NCI-H2227 treated with DMSO at 0.1 percent for 48 hours (cell line): ENCODE measurements at places on chromosomes 13 and 19.

GRCh38 chr13:107767119-107767518 lies 448.2 kb downstream of the LIG4 start:
- DNase-seq, result no peak

GRCh38 chr13:40271271-40271885 lies 395.1 kb downstream of the FOXO1 start:
- DNase-seq, result no peak

- DNase-seq, result no peak
Measured at GRCh38 chr19:54282686-54283470, 2.0 kb upstream of the LILRB2 start.

DNA sequence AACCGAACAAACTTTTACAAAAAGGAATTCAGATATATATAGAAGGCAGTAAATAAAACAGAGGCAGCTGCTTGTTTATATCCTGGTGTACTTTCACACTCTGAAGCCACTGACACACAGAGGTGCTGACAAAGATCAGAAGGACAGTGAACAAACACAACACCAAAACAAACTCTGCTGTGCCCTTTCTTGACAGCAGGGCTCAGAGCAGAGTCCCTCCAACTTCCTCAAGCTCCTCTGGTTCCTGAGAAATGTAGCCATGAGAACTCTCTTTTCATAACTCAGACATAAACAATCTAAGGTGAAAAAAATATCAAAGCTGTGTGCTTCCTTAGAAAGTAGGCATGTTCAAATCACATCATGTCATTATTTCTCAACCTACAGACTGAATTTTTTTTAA lies 1052.8 kb upstream of the SPRY2 start:
- DNase-seq, result no peak

DNA sequence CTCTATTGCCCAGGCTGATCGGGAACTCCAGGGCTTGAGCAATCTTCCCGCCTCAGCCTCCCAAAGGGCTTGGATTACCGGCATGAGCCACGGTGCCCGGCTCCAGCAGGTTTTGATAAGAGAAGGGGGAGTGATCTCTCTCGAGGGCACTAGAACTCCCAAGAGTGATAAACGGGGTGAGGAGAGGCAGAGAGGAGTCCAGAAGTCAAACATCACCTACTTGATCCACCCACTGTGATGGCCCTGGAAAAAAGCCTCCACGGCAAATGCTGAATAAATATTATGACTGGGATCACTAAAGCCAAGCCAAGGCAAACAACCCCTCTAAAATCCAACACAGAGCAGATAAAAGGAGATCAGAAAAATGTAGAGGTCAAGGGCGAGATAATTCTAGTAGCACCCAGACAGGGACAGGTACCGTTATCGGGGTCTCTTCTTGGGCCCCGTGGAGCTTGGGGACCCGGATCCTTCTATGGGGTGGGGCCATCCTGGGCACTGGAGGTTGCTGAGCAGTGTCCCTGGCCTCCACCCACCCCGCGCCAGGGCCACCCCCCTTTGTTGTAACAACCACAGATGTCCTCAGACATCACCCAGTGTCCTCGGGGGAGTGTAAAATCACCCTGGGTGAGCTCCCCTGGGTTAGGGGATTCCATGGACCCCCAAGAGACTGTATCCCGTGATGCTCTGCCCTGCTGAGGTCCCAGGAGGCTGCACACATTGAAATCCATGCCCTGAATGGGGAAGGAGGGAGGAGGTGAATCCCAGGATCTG lies 3.7 kb upstream of the CREB3L3 start:
- DNase-seq, result no peak

- no peak for DNase-seq
Measured at GRCh38 chr13:92825938-92826596, 400.5 kb upstream of the GPC6 start.

DNA sequence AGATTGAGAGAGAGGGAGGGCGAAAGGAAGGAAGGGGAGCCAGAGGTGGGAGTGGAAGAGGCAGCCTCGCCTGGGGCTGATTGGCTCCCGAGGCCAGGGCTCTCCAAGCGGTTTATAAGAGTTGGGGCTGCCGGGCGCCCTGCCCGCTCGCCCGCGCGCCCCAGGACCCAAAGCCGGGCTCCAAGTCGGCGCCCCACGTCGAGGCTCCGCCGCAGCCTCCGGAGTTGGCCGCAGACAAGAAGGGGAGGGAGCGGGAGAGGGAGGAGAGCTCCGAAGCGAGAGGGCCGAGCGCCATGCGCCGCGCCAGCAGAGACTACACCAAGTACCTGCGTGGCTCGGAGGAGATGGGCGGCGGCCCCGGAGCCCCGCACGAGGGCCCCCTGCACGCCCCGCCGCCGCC lies at the start of gene TNFSF11:
TNFSF11 (plus strand) TSS at position 142 of the 400 bp plus-strand sequence; CDS start at position 294, 152 bp downstream.
- no peak for DNase-seq

GRCh38 chr13:51970349-51970748 lies 40.9 kb downstream of the ATP7B start:
- no peak for DNase-seq
